Activated T-cell treated with anti-CD3 and anti-CD28 coated beads, Interleukin-2, amount 50 U/mL, for 72 hours (primary cell): ENCODE measurements at places on chromosomes 3 and 15. TPM values are rescaled to one million over a fixed set of nuclear protein-coding genes. Genes with fewer than 3 reads are reported as not detected.

The SMC4 gene
- 167 TPM for total RNA-seq

DNA sequence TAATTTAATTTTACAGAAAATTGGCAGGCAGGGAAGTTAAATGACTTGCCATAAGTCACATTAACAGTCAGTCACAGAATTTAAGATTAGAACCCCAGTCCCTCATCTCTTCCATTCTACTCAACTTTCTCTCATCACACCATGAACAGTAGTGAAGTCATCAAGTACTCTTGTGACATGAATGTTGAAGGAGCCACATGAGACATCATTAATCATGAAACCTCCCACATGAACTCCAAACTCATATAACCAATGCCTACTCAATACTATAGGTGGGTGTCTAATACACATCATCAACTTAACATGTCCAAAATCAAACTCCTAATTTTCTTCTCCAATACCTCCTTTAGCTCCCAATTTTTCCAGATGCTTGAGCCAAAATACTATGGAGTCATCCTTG lies 19.5 kb downstream of the PHC3 start:
- no peaks in the 10 kb centered on the region for H3K27me3 ChIP-seq
- no peak for DNase-seq
- peaks cover 46% of the 10 kb centered on the region for H3K36me3 ChIP-seq
- H3K4me3 ChIP-seq: no peak overlapping the region
- peak overlapping the region; percentile 58 for H3K27ac ChIP-seq

DNA sequence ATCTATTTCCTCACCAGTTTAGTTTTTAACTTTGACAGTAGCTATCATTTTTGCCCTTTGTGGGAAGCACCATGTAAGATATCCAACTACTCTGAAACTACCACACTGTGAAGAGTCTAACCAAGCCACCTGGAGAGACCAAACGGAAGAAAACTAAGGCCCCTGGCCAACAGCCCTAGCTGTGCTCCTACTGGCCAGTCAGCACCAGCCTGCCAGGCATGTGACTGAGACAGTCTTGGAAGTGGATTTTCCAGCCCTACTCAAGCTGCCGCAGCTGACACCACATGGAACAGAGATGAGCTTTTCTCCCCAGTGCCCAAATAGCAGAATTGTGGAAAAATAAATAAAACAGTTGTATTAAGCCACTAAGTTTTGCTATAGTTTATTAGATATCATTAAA lies 2.9 kb upstream of the TBC1D5 start:
- DNase-seq: no peak
- no peaks in the 10 kb centered on the region for H3K36me3 ChIP-seq
- H3K4me1 ChIP-seq: peaks cover 42% of the 10 kb centered on the region
- no peak overlapping the region for H3K27ac ChIP-seq
- H3K4me3 ChIP-seq: no peak overlapping the region

GRCh38 chr3:197317250-197317963 lies 19.0 kb upstream of the DLG1 start:
- no peak for DNase-seq
- H3K27ac ChIP-seq: no peak overlapping the region
- H3K36me3 ChIP-seq: peaks cover 1% of the 10 kb centered on the region
- H3K27me3 ChIP-seq: peaks cover 65% of the 10 kb centered on the region
- no peak overlapping the region for H3K4me3 ChIP-seq
- peaks cover 8% of the 10 kb centered on the region for H3K4me1 ChIP-seq

The CHRM5 gene
- not detected for total RNA-seq

The CEMIP gene
- 0.09 TPM for total RNA-seq

The SLC2A2 gene
- not detected for total RNA-seq

DNA sequence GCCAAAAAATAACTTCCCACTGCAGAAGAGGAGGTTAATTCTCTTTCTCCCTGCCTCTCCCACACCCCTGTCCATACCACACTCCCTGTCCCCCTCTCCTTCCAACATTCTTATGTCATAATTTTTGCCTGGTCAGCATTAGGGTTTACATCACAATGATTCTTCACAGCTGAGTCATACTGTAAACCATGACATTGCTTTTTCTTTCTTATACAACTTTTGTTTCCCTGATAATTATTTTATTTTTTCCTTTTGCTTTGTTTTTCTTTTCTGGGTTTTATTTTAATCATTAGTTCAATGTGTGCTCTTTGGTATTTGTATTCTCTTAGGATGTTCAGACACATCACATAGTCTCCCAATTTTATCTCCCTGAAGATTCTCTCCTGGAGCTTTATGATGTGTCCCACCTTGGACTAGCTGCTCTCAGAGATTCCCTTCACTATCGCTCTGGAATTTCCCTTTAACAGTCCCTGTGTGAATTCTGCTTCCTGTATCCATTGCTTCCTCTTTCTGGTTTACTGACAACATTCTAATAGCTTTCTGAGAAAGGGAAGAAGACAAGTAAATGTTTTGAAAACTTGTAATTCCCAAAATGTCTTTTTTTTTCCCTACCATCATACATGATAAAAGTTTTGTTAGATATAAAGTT lies 70.7 kb downstream of the SOX2 start:
- H3K36me3 ChIP-seq: no peaks in the 10 kb centered on the region
- no peak for DNase-seq
- H3K4me1 ChIP-seq: no peaks in the 10 kb centered on the region
- H3K27me3 ChIP-seq: no peaks in the 10 kb centered on the region
- H3K4me3 ChIP-seq: no peak overlapping the region
- H3K27ac ChIP-seq: no peak overlapping the region

The GOLGA6B gene
- not detected for total RNA-seq

DNA sequence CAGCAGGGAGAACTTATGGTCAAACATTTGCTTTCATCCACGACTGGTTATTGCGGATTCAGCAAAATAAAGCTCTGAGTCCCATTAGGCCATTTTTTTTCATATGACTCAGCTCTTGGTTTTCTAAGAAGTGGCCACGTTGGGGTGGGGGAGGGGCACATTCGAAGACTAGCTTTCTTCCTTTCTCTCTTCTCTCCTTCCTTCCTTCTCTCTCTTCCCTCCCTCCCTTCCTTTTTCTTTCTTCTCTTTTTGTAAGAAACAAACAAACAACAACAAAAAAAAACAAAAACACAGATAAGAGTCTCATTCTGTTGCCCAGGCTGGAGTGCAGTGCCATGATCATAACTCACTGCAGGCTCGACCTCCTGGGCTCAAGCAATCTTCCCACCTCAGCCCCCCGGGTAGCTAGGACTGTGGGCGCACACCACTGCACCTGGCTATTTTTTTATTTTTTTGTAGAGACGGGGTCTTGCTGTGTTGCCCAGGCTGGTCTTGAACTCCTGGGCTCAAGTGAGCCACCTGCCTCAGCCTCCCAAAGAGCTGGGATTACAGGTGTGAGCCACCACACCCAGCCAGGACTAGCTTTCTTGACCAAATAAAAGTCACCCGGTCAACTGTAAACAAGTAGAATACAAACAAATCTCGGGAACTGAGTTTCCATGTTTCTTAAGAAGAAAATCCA lies 41.6 kb downstream of the ABCC5 start:
- H3K4me1 ChIP-seq: no peaks in the 10 kb centered on the region
- H3K4me3 ChIP-seq: no peak overlapping the region
- peaks cover 2% of the 10 kb centered on the region for H3K36me3 ChIP-seq
- DNase-seq: no peak

The STAB1 gene
- 0.19 TPM for total RNA-seq

DNA sequence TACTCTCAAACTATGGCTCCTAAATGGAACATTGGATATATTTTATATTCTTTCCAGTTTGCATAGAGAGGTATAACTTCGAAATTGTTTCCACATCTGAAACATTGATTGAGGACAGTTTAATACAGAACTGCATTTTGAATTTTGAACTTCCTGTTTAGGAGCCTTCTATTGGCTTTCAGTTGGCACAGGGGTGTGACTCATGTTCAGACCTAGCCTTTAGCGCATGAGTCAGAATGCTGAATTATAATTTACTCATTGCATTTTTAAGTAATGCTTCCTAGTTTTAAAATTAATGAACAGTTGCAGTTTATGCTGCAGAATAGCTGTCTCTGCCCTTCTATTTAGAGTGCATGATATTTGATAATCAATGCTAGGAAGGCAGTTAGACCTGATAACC lies 751.7 kb downstream of the CADM2 start:
- H3K4me3 ChIP-seq: no peak overlapping the region
- peaks cover 1% of the 10 kb centered on the region for H3K36me3 ChIP-seq
- no peaks in the 10 kb centered on the region for H3K4me1 ChIP-seq
- no peak for DNase-seq
- H3K27me3 ChIP-seq: no peaks in the 10 kb centered on the region

GRCh38 chr15:66123799-66124198 lies 129.8 kb downstream of the MEGF11 start:
- H3K36me3 ChIP-seq: no peaks in the 10 kb centered on the region
- H3K27ac ChIP-seq: no peak overlapping the region
- H3K27me3 ChIP-seq: no peaks in the 10 kb centered on the region
- no peaks in the 10 kb centered on the region for H3K4me1 ChIP-seq

GRCh38 chr3:160455846-160456245 lies 6.3 kb upstream of the TRIM59 start:
- no peaks in the 10 kb centered on the region for H3K36me3 ChIP-seq
- no peak overlapping the region for H3K27ac ChIP-seq
- no peaks in the 10 kb centered on the region for H3K27me3 ChIP-seq
- no peak overlapping the region for H3K4me3 ChIP-seq

The GOLGA8M gene
- 0.89 TPM for total RNA-seq

GRCh38 chr3:47432673-47433072 lies 43.1 kb downstream of the SCAP start:
- no peaks in the 10 kb centered on the region for H3K27me3 ChIP-seq
- H3K27ac ChIP-seq: no peak overlapping the region
- no peaks in the 10 kb centered on the region for H3K4me1 ChIP-seq
- H3K4me3 ChIP-seq: no peak overlapping the region

DNA sequence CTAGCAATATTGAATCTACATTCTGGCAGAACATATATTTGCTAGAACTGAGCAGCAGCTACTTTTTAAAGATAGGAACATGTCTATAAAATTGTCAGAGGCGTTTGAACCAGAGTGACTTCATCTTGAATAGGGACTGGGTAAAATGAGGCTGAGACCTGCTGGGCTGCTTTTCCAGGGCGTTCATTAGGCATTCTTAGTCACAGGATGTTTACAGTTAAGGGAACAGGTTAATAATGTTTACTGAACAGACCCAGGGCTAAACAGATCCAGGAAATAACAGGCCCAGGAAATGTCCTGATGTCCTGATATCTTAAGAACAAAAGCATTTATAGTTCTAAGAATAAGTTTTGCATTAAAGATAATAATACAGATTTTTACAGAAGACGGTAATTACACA lies 34.5 kb upstream of the B3GALNT1 start:
- no peak overlapping the region for H3K27ac ChIP-seq
- no peak overlapping the region for H3K4me3 ChIP-seq
- DNase-seq: no peak
- no peaks in the 10 kb centered on the region for H3K27me3 ChIP-seq
- no peaks in the 10 kb centered on the region for H3K36me3 ChIP-seq
